Osteocyte (in vitro differentiated cells): ENCODE measurements at places on chromosomes 5 and 9.

GRCh38 chr5:91910247-91910646 is 527.1 kb upstream of the ARRDC3 start:
- no peak for DNase-seq

DNA sequence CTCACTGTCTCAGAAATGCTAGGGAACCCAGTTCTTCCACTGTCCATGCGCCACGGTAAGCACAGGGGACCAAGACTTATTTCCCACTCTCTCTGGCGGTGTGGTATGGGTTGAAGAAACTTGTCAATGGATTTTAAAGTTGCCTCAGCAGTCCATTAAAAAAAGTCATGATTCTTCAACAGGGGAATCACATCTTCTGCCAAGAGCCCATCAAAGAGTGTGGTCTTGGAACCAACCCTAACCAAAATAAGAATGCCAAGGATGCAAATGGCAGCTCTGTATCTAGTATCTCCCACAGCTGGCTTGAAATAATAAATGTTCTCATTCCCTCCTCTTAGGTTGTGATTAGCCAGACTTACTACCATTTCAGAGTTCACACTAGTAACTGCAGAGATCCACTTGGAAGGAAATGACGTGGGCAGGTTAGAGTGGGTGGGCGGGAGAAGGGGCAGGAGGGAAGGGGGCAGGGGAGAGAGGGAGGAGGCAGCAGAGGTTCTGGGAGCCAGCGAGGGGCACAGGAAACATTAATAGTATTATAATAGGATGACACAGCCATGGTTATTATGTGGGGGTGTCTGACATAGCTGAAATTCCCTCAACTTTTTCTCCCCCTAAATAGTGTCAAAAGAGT is 17.6 kb downstream of the PTCH1 start:
- no peak for DNase-seq

DNA sequence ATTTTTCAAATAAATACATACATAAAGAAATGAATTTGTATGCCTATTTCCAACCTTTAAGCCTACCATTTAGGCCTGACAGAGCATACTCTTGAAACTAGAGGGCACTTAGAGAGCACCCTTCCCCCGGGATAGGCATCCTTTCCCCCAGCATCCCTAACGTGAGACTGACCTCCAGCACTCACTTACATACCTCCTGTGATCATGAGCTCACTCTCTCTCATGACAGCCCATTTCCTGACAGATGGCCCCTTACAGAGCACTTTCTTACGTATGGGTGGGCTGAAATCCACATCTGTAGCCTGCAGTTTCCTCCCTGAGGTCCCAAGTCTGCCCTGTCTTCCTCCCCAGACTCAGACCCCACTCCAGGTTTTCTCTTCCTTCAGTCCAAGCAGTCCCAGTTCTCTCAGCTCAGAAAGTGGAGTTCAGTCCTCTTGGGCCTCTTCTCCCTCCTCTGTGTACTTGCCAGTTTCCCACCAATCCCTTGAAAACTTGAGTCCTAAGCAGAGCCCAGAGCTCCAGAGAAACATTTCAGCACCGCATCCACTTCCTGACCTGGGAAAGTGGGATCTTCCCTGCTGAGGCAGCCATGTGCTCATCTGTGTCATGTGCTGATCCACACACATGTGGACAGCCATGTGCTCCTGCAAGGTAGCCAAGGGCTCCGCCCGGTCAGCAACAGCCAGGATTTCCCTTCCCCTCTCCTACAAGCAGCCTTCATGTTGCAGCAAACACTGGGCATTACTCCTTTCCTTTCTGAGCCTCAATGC is 2.2 kb upstream of the CDX1 start:
- no peak for DNase-seq

DNA sequence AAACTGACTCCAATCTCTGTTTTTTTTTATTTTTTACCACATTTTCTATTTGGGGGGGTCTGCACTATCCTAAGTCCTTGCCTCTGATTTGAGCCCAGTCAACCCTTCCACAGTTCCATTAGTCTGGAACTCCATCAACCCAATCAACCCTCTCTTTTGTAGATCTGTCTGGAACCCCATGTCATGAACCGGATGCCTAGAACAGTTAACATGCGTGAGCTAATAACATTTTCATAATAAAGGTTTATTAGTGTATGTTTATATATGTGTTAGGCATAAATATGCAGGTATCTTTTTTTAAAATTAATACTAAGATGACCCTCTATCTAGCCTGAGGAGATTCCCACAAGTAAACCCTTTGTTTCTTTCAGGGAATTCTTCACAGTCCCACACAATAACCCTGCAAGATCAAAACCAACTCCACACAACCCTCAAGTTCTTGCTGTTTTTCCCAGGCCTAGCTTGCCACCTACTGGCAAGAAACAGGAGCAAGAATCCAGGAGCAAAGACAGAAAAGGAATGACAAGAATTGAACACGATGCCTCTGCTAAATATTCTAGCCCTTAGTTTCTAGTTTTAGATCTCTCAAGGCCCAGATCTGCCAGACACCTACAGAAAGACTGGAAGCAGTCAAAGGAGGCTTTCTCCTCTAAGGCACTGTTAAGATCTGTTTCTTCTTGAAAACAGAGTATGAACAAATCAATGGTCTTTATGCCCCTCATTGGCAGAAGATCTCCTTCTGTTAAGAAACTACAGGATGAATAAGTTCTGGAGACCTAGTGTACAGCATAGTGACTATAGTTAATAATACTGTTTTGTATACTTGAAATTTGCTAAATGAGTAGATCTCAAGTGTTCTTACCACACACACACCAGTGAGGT is 100.4 kb downstream of the TRIM36 start:
- DNase-seq: no peak

DNA sequence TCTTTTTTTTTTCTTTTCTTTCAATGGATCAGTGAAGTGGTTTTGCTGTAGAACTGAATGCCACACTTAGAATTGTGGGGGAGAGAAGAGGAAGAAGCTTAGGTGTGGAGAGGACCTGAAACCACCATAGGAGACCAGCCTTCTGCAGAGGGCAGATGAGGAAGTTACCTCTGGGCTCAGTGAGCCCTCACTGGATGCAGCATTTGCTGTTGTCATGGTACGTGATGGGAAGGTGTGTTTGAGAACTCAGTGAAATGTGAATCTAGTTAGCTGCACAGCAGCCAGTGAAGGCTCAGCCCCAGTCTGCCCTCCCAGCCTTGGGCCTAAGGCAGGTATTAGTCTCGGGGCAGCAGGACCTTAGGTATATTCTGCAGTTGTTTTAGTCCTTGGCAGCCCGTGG is 17.5 kb downstream of the CYFIP2 start:
- DNase-seq: no peak

DNA sequence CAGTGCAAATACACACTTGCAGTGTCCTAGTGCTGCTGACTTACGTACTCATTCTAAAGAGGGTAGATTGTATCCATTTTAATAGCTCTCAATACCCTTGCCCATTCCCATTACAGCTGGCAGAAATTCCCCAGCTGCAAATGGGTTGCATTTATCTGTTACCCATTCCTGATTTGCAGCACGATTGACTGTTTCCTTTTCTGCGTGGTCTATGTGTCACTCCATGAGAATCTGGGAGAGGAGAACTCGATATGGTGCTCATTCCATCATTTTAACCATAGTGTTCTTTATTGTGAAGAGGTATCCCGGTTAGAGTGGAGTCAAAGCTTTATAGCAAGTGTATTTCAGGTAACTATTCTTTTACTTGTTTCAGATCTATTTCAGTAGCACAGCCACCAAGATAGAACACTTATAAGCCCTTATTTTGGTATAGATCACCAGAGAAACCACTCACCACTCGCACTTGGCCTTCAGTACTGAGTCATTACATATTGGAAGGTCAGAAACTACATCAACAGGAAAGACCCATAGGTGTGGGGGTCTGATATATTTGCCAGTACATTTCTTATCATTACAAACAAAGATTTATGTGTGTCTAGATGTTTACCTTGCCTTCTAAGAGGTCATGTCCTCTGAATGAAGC is 139.5 kb downstream of the MUSK start:
- no peak for DNase-seq

DNA sequence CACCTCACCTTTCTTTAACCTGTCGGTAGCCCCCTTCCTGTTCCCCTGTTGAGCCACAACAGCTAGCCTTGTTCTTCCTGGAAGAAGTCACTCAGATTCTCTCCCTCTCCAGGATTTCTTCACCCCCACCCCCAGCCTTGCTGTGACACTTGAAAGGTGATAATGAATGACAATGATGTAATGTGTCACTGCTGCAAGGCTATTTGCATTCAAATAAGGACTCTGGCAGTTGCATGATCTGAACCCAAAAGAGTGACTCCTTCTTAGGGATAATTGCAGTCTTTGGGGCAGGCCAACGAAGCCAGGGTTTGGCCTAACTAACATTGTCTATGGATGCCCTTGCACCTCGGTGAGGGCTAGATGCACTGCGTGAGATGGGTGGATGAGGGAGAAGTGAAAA is 154.4 kb upstream of the CLINT1 start:
- DNase-seq: no peak

DNA sequence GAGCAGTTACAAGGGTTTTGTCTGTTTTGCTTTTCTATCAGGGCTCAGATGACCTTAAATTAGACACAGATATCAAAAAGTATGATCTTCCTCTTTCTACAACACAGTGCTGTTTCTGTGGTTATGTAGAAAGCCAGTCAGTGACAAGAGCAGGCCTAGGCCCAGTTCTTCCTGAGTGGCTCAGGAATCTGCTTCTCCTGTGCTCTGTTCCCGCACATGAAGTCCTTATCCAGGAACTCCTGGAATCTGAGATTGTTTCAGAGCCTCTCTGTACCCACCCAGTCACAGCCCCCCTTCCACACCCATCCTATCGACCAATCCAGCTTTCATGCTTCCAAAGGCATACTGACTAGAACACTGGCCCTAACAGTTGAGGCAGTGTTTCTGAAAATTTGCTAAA is 40.4 kb upstream of the SMU1 start:
- no peak for DNase-seq

DNA sequence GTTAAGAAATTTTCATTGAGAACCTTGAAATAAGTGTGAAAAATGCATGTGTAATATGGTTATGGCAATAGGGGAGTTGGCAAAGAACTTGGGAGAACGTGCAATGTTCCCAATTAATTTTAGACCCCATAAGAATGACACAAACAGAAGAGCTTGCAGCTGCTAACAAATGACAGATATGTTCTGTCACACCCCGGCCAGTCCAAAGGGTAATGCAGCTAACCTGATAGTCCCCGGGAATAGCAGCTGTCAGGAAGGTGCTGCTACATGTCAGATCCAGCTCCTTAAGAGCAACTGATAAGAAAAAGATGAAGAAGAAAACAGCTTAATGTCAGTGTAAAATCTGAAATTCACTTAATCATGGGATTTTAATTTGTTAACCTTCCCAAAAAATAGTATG is 30.4 kb downstream of the SEMA5A start:
- no peak for DNase-seq

- DNase-seq: no peak
These were observed 41.5 kb upstream of the STXBP1 start for GRCh38 chr9:127570533-127571111.

GRCh38 chr5:165723931-165724330 is 2218.5 kb downstream of the MAT2B start:
- DNase-seq: no peak

DNA sequence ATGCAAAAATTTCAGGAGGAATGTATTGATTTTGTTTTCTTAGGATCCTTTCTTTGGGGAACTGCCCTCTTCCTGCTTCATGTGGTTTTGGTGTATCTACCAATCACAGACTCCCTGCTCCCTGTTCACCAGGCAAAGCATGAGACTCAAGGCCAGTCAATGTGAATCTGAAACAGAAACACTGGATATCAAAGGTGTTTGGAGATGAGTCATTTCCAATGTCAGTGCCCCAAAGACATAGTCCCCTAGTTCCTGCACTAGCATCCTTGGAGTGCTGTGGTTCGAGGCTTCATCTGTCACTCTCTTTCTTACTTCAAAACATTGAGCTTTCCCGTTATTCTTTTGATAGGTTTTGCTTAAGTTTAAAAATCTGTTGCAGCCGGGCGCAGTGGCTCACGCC is 8.1 kb downstream of the PPP3R2 start:
- DNase-seq: no peak

- no peak for DNase-seq
These were observed 80.1 kb upstream of the ITGA1 start for GRCh38 chr5:52707616-52708015.

DNA sequence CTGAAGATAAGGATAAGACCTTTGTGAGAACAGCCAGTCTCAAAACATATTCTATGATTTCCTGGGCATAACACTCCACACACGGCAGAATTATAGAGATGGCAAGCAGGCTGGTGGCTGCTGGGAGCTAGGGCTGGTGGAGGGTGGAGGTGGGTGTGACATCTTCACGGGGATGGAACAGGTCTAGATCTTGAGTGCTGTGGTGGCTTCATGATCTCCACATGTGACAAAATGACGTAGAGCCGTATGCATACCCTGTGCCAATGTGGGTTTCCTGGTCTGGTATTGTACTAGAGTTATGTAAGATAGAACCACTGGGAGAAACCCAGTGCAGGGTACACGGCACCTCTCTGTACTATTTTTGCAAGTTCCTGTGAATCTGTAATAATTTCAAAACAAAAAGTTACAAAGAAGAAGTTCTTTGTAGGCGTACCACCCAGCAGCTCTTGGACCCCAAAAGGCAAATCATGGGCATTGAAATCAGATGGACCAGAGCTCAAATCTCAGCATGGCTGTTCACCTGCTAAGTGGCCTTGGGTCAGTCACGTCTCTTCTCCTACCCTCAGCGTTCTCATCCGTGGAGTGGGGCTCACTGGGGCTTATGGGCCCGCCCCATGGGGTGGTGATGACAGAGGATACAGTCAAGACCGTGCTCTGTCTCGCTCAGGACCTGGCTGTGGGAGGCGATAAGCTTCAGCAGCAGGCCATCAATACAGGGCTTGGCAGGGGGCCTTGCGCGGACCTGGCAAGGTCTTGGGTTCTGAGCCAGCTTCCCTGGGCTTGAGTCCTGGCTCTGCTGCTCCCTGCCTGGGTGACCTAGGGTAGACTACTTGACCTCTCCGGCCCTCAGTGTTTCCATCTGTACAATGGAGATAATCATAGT is 74.7 kb upstream of the UNC5A start:
- DNase-seq: peak; percentile 59

DNA sequence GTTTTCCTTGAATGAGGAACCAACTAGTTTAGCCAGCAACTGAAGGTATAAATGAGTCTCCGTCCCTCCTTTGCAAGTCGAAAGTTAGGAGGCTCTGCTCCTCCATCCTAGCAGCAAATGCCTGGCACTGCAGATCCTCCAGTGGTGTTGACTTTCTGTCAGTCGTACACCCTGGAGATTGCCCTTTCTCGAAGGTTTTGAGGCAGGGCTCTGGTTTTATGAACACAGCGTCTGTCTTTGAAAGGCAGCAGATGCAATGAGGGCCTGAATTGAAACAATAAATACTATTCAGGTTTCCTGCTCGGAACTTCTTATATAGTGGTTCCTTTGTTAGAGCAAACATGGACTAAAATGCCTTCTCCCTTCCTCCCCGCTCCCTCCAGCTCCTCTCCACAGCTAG is 284.0 kb downstream of the TMEM38B start:
- DNase-seq: no peak

GRCh38 chr9:6675268-6675667 is 29.7 kb upstream of the GLDC start:
- DNase-seq: no peak

DNA sequence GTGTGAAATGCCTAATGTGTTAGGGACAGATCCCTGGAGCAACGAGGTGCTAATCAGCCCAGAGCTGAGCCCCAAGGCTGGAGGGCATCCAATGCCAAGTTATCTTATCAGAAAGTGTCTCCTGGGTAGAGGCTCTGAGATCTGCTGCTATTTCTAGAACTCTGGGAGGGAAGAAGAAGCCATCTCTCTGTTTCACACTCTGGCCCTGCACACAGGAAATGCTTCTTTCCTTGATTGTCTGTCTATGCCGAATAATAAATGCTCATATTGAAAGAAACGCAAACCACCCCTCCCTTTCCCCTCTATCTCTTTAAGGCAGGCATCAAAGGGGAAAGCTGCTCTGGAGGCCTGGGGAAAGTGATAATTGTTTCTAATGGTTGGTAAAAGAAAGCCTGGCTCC is 166.7 kb downstream of the PAPPA start:
- no peak for DNase-seq
